ENCODE measurements at places on chromosomes 7 and 10.
A peak's percentile ranks its signal among the peaks of the same experiment; 100 is the strongest.

GRCh38 chr7:47652591-47652990 is 70.7 kb upstream of the TNS3 start:
- no peak for DNase-seq

- no peak for DNase-seq
Measured at GRCh38 chr10:72285972-72286521, 12.3 kb downstream of the DDIT4 start.

- DNase-seq: no peak
Measured at GRCh38 chr7:46663025-46663424, 742.0 kb upstream of the IGFBP3 start.

DNA sequence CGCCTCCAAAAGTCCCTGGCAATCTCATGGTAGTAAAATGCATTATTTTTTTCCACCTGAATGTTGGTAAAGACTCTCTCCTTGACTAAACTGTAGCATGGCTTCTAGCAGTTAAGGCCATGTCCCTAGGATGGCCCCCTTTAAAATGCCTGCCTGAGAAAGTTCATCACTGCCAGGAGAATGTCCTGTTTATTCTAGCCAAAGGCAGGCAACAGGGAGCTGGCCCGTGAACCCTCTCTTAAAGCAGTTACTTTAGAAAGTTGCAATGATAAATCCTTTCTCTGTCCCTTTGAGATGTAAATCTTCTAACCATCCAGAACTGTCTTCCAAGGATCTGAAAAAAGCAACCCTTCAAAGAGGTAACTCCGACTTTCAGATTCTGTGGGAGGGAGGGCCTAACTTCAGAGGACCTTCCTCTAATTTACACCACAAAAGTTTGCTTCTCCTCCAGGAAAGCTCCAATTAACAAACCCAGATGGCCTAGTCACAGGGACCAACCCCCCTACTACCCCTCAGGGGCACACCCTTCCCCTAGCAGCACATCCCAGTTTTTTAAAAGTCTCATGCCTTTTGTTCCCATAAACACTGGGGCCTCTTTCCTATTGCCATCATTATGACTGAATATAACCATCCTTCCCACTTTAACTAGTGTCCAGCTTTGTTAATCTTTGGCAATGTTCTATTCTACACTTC is 5.5 kb downstream of the DNTT start:
- no peak for DNase-seq

GRCh38 chr10:80612261-80612660 is 74.6 kb downstream of the SH2D4B start:
- DNase-seq: no peak

DNA sequence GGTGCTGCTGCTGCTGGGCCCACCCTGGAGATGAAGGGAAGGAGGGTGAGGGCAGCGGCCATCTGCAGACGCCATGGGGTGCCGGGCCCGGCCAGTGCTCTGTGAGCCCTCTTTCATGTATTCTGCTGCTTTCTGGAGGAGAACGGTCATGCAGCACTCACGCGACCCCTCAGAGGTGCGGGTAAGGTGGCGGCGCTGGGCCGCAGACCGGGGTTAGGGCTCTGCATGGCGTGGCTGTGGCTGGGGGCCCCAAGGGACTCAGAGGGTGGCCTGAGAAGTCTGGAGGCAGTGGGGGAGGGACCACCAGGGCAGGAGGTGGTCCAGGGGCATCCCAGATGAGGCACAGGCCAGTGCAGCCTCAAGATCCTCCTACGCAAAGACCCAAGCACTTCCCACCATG is 275.5 kb downstream of the ELFN1 start:
- no peak for DNase-seq

- no peak for DNase-seq
Measured at GRCh38 chr10:98309366-98310355, 41.7 kb upstream of the LOXL4 start.

GRCh38 chr10:10865303-10865702 is 152.4 kb upstream of the CELF2 start:
- DNase-seq: no peak

DNA sequence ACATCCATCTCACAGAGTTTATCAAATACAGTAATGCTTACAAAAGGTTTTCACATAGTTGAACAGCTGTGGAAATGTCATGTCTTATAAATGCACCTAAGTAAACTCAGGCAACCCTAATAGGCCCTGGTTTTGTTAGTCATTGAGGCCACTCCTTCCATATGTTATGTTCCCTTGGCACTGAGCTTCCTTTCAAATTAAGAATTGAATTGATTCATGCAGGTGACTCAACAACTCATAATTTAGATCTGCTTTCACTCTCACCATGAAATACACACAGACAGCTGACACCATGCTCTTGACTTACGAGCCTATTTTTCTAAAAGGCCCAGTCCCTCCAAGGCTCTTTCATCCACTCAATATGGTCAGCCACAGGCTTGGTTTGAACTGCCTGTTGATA is 476.9 kb downstream of the KCNMA1 start:
- no peak for DNase-seq

GRCh38 chr7:2106440-2106839 is 126.3 kb downstream of the MAD1L1 start:
- no peak for DNase-seq

GRCh38 chr10:113019692-113020474 is 69.8 kb downstream of the TCF7L2 start:
- DNase-seq: no peak

DNA sequence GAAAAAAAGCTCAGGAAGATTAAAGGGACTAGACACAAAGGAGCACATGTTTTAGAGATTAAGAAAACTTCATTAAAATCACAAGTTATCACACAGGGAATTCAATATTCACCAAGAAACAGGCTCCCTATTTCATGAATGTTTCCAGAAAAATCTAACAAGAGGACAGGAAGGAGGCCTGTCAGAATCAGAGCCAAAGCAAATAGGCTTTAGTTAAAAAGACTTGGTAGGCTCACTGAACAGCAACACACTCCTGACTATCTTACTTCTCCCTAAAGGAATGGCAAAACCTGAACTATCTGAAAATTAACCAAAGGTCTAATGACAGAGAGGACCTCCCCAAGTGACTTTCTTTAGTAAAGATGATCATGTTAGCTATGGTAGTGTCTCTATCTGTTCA is 188.3 kb upstream of the MEOX2 start:
- no peak for DNase-seq

GRCh38 chr10:130809181-130809580 is 502.3 kb downstream of the TCERG1L start:
- no peak for DNase-seq

DNA sequence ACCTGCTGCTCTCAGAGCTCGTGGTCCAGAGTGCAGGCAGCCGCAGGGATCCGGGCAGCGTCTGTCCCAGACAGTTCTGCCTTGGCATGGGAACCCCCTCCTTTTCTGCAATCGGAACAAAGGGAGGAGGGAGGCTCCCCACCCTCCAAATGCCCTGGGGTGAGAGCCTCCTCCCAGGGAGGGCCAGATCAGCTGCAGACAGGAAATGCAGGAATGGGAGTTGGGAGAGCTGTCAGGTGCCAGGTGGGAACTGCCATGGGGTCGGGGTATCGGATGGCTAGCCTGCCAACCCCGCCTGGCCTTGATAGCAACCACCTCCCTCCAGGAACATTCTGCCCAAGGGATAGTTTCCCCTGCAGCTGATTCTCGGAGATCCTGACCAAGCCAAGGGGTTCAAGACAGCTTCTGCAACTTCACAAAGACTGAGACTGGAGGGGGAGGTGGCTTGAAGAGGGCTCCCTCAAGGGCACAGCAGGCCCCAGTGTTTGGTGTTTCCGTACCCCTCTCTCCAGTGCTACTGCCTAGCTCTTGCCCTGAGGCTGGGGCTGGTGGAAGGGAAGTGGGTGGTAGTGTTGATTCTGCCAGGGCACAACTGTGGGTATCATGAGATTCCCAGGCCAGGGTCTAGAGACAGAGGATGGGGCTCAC is at the start of gene CALML5:
Gene CALML5 (minus strand): TSS at position 78 of the 648 bp plus-strand sequence. CDS start 132 bp downstream, outside the sequence.
- no peak for DNase-seq

GRCh38 chr7:42338231-42338915 is 101.4 kb upstream of the GLI3 start:
- no peak for DNase-seq

- DNase-seq: no peak
Measured at GRCh38 chr7:116525298-116525912, 569 bp downstream of the CAV1 start.

DNA sequence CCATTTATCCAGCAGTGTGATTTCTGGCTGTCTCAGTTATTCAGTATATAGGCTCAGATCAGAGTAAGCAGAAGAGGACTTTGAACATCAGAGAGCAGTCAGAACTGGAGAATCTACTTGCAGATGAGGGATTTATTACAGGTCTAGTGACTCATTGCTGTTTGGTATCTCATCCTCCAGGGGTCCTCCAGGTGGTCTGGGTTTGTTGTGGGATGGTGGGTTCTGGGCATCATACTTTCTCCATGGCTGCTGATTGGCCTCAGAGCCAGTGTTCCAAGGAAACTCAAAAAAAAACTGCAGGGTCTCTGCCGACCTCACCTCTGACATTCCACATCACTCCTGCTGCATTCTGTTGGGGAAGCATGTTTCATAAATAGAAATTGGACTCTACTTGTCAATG is 214.8 kb downstream of the CNTNAP2 start:
- DNase-seq: no peak

- no peak for DNase-seq
Measured at GRCh38 chr10:14667280-14667679, 107.4 kb downstream of the FAM107B start.

DNA sequence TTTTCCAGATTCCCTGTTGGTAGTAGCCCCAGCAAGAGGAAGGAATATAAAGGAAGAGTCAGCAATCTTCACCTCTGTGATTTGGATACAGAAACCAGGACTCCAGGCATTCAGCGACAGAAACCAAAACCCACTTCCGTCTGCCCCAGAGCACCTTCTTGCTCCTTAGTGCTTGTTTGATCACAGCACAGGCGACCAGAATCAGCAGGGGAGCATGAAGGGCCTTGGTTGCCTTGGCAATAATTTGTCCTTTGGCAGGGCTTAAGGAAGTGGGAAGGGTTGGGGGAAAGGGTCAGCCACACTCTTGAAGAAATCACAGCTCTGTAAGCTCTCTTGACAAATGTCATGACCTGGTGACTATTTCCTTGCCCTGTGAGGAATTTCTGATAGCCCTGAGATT is 379.6 kb downstream of the OTUD1 start:
- no peak for DNase-seq

DNA sequence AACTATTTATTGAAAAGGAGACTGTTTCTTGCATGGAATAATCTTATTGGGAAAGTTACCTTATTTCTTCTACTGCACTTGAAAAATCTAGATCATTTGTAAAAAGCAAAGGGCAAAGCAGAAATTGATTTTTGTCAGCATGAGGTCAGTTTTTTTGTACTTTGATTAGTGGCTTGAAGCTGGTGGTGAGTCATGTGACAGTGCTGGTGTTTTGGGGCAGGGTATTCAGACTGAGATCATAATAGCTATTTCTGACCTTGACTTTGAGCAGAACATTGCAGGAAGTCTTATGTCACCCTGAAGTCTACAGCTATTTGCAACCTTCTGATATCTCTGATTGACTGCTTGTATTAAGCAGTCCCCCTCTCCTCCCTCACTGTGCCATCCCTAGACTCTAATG is 66.3 kb upstream of the SORCS3 start:
- DNase-seq: no peak

- DNase-seq: no peak
Measured at GRCh38 chr10:98135222-98135899, 904 bp downstream of the R3HCC1L start.

DNA sequence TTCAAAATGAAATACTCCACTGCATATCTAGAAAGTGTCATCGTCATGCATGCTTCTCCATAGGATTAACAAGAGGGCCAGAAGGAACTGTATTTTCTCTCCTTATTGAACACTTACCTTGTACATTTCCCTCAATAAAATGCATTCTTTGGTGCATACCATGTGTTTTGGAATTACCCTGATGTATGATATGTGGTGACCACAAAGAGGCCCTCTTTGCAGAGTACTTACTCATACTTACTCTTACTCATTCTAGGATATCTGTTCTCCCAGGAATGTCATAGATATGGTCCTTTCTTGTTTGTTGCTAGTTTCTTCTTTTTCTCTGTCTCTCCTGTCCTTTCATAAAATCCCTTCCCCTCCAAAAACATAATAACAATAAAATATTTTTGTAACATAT is 1087.1 kb upstream of the POT1 start:
- DNase-seq: no peak

DNA sequence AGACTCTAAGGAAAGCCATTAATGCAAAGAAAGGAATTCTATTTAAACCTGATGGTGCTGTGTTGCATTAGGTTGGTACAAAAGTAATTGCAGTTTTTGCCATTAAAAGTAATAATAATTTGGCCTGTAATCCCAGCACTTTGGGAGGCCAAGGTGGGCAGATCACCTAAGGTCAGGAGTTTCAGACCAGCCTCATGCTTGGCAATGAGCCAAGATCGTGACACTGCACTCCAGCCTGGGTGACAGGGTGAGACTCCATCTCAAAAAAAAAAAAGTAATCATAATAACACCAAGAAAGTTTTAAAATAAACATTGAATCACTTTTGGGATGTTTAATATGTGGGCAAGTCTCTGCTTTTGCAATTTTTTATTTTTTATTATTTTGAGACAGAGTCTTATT is 107.3 kb upstream of the FRMD4A start:
- no peak for DNase-seq

DNA sequence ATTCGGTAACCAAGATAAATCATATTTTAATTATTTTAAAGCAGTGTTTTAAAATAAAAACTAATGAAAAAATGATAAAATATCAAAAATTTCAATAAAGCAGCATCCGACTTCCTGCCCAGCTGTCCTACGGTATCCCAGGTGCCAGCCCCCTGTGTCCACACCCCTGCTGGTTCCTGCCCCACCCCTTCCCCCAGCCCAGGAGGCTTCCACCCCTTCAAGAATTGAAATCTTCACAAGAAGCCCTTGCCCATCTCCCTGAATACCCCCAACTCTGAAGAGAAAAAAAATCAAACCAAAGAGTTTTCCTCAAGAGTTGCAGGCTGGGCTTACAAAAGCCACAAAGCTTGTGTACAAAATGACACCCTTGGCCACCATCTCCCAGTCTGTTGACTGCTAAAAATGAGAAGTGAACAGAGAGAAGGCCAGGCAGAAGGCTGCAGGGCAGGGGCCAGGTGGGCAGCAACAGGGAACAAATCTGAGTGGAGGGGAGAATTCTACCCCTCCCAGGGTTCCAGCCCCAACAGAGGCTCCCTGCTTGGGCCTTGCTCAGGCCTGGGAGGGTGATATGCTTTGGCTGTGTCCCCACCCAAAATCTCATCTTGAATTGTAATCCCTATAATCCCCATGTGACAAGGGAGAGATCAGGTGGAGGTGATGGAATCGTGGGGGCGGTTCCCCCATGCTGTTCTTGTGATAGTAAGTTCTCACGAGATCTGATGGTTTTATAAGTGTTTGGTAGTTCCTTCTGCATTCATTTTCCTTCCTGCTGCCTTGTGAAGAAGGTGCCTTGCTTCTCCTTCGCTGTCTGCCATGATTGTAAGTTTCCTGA is 14.5 kb downstream of the GPRIN2 start:
- peak; percentile 0 for DNase-seq

GRCh38 chr10:86345859-86346798 is 20.5 kb downstream of the GRID1 start:
- DNase-seq: no peak

- DNase-seq: peak; percentile 41
Measured at GRCh38 chr7:64951250-64951848, 39.5 kb downstream of the ZNF117 start.

- no peak for DNase-seq
Measured at GRCh38 chr7:135920478-135920877, 56.7 kb downstream of the MTPN start.
